ENCODE measurements at places on chromosomes 11 and 22.

DNA sequence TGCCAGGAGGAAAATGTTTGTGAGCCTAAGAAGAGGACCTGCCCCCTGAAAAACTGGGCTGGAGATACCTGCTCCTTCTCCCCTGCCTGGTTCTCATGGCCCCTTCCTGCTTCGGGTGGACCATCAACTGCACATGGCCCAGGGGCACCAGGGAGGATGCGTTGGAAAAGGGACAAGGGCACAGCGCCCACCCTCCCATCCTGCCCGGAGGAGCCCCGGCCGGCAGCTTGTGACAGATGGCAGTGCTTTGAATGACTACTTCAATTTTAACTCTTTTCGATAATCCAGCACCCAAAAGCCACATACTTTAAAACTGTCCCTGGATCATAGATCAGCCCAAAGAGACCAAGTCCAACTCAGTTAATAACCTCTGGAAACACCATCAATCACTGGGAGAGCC, 135.8 kb upstream of the NECTIN1 start:
- no peak for DNase-seq

GRCh38 chr11:90250970-90251369, 28.1 kb upstream of the CHORDC1 start:
- peak; percentile 45 for DNase-seq

- no peak for DNase-seq
Observed at GRCh38 chr11:47318166-47318565, 34.3 kb downstream of the MYBPC3 start.

GRCh38 chr11:94938095-94939055, 35.0 kb downstream of the CWC15 start:
- DNase-seq, result no peak

- DNase-seq, result no peak
Observed at GRCh38 chr11:133533205-133533604, 904 bp upstream of the OPCML start.

DNA sequence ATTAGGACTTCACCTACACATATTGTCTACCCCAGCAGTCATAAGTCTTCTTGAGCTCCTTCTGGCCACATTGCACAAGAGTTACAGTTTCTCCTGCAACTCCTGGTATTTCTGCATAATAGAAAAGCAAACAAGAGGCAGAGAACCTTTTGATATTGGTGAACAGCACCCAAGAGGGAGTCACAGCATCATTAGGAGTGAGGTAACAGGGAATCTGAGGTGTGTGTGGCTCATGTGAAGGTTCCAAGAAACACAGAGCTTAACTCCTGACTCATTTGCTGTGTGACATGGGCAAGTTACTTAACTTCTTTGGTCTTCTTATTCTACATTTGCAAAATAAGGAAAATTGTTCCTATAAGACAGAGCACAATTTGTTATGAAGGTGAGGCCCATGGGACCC, 374.6 kb downstream of the INSC start:
- no peak for DNase-seq

DNA sequence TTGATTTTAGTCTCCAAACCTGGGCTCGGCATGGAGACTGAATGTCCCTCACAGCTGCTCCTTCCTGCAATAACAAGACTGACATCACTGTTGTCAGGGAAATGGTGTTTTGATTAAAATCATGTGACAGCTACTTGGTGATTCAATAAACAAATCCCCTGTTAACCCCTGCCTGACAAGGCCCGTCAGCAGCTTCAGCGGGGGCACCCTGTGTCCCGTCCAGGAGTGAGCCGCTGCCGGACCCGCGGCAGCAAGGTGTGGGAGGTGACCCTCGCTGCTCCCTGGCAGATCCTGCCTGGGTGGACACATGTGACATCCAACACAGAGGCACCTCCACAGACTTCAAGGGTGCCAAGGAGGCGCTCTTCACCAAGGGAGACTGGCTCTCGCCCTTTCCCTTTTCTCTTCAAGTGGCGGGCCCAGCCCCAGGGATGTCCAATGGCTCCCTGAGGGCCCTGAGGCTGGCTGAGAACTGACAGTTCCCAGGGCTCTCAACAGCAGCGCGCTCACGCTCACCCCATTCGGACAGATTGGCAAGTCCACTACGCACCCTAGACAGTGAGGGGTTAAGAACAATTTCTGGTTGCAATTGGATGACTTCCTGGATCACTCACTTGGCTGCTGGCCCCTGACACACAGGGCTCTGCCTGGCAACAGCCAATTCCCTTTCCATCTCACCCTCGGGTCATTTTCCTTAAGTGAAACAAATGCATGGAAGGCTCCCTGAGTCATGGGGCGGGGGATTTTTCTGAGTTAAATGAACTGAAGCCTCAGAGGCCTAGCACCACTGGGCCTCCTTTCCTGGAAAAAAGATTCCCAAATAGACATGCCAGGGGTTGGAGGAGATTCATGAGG, 30.7 kb downstream of the PPP2R1B start:
- DNase-seq, result no peak

DNA sequence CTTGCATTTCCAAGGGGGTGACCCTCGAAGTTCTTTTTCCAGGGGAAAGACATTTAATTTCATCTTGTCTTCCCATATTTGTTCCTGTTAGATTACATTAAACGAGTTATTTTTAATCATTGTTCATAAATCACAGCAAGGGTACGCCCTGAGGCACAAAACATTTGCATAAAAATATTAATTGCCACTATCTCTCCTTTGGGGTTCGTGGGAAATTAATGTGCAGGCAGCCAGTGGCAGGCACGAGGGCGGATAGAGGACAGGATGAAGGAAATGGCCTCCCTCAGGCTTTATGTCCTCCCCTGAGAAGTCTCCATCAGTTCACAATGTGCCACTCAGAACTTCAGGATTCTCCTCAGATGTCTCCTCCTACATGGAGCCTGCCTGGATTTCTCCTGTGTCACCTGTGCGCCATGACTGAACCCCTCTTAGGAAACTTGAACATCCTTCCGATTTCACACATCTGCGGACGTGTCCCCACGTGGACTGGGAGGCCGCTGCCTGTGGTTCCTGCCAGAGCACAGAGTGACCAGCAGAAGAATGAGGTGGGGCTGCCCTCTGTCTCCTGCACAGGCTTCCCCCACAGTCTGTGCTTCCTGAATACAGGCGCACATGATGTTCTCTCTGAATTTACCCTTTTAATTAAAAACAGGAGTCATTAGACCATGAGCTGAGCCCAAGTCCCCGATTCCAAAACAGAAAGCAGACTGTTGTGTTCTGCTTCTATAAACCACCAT, 1085.9 kb downstream of the TBC1D22A start:
- no peak for DNase-seq

- peak; percentile 48 for DNase-seq
Observed at GRCh38 chr11:9633679-9634078, 30.2 kb upstream of the SWAP70 start.

DNA sequence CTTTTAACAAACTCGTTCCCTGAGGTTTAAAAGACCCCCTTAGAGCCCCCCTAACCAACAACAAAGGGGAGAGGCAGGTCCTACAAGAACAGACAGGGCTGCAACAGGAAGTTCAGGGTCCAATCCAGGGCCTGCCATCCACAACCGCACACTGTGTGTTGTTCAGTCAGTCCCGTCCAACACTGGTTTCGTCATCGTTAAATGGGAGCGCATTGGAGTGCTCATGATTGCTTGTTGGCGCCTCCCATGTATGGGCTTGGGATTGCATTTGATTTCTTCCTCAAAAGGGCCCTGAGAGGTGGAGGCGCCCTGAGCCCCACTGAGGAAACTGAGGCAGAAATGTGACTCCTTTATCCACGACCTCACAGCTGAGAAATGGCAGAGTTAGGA, 174.1 kb downstream of the MN1 start:
- peak; percentile 18 for DNase-seq

DNA sequence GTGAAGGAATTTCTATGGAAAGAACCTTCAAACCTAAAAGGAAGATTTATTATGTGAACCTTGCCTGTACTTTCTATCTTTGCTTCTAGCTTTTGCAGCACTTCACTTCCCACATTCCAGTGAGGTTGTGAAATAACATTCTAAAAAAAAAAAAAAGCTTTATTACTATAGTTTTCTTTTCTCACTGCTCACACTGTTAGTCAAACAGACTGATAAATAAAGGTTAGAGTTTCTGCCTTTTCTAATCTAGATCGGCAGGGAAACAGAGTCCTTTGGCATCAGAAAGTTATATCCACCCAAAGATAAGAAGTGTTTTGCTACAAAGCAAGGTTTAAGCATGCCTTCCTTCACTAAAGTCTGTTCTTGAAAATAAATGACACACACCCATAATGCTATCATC, 2.8 kb downstream of the AAMDC start:
- peak; percentile 40 for DNase-seq

DNA sequence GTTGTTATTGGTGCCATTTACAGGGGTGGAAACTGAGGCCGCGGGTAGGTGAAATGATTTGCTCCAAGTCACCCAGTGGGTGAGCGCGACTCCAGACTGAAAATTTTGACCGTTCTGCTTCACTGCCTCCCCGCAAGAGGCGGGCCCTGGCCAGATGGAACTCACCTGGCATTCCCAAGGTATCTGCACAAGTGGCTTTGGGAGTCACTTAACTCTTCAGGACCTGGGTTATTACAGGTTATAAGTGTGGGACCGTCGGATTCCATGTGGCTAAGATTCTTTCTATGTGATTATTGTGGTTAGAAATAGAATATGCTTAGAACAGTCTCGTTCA, 598 bp downstream of the CABIN1 start:
- no peak for DNase-seq

GRCh38 chr11:119344291-119345010, 2.1 kb downstream of the MFRP start:
- DNase-seq, result no peak

DNA sequence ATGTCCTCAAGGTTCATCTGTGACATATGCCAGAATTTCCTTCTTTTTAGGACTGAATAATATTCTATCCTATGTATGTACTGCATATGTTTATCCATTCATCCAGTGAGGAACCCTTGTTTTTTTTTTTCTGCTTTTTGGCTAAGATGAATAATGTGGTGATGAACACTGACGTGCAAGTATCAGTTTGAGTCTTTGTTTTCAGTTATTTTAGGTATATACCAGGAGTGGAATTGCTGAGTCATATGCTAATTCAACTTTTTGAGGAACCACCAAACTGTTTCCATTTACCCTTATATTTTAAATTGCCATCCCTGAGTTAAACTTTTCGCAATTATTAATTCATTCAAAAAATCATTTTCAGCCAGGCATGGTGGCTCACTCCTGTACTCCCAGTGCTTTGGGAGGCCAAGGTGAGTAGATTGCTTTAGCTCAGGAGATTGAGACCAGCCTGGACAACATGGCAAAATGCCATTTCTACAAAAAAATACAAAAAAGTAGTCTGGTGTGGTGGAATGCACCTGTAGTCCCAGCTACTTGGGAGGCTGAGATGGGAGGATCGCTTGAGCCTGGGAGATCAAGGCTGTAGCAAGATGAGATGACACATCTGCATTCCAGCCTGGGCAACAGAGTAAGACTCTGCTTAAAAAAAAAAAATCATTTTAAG, 64.2 kb downstream of the MICAL2 start:
- peak; percentile 77 for DNase-seq

- DNase-seq, result peak; percentile 91
Observed at GRCh38 chr11:124793466-124794278, 6.5 kb downstream of the MSANTD2 start.

DNA sequence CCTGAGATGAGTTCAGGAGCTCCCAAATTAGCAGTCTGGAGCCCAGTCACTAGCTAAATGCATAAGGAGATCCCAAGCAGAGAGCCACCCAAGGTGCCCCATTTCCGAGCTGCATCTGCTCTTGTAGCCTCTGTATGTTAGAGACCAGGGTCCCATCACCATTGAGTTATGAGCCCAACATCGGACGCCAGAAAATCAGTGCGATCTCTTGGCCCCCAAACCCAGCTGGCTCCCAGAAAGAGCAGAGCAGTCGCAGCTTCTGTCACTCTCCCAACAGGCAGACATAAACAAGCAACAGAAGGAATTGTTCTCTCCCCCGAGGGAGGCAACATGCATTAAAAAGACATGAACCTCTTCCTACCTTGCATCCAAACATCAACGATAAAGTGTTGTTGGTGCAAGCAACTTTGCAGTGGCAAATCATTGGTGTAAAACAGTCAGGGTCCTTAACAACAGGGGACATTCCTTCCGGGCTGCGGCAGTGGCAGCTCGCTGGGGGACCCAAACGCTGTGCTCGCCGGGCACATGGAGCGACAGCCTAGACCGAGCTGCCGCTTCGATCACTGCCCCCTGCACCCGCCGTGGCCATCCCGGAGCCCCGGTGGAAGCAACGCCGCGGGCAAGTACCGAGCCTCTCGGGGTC, 907.1 kb downstream of the DLG2 start:
- DNase-seq, result no peak

DNA sequence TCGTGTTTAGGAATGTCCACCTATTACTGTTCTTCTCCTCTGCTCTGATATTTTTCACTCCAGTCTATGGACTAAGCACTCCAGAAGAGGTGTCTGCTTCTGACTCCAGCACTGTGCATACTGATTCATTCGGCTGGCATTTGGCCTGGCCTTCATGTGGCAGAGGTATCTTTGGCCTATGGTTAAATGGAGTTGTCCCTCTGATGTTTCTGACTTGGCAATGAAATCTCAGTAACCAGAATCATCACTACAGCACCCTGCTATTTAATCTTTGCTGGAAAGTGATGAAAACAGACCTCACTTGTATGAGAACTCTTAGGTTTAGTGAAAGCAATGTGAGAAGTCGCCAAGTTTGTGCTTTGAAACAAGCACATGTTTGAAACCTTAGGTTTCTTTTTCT, 155.2 kb downstream of the MAML2 start:
- DNase-seq, result no peak

GRCh38 chr11:2968341-2968900, 23.7 kb downstream of the NAP1L4 start:
- DNase-seq, result no peak

DNA sequence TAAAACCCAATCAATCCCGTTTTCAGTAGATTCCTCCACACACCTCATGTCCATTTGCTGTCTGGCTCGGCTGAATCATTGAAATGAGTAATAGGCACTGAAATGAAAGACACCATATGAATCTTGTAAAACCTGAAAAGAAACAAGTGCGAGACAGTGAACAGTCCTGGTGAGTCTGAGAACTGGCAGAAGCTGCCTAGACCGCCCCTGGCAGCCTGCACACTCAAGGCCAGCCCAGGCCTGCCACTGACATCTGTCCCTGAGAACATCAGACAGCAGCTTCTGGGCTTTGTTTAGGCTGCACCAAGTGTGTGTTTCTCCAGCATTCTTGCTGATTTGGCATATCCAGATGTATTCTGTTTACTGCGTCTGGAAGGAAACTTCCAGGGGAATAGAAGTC, 44.8 kb downstream of the ENDOD1 start:
- DNase-seq, result no peak

DNA sequence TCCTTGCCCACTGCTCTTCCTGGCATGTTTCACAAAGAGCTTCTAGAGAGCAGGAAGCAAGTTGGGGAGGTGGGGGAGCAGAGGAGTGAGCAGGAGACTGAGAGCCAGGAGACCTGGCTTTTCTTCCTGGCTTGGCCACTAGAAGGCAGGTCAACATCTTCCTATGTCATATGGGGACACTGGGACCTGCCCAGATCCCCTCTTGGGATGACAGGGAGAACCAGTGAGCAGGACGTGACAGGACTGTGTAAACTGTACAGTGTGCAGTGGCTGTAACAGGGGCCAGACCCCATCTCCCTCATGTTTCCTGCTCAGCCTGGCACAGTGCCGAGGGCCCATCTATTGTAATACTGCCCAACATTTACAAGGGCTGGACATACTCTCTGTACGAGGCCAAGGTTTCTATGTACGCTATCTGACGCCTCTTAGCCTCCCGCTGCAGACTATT, 29.4 kb downstream of the GDPD5 start:
- DNase-seq, result no peak
